ENCODE measurements at places on chromosomes 2 and 18.

GRCh38 chr2:109226128-109226527 lies 97.1 kb downstream of the SH3RF3 start:
- DNase-seq, result no peak

DNA sequence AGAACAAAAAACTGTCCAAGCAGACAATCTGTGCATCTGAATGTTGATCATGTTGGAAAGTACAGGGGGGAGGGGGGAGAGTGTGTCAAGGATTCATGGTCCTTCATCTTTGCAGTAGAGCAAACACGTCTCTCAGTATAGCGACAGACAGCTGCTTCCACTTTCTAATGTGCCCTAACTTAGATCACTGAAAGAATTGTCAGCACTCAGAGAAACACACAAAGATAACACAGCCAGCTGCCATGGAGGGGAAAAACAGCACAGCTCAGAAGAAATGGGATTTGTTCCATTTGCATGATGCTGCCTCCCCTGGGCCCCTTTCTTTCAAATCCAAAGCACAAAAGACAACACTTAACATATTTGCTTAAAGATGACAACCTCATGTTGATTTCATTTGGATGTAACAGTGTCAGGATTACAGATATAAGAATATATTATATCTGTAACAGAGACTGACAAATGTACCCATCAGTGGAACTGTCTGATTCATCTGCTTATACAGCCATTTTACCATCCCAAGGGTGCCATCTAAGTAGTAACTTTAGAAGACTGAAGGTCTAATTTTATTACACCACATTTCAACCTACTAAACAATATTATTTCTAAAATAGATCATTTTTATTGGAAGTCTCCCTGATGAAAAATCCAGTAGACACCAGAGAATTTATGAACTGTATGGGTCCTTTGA lies 17.7 kb downstream of the FIGN start:
- no peak for DNase-seq

DNA sequence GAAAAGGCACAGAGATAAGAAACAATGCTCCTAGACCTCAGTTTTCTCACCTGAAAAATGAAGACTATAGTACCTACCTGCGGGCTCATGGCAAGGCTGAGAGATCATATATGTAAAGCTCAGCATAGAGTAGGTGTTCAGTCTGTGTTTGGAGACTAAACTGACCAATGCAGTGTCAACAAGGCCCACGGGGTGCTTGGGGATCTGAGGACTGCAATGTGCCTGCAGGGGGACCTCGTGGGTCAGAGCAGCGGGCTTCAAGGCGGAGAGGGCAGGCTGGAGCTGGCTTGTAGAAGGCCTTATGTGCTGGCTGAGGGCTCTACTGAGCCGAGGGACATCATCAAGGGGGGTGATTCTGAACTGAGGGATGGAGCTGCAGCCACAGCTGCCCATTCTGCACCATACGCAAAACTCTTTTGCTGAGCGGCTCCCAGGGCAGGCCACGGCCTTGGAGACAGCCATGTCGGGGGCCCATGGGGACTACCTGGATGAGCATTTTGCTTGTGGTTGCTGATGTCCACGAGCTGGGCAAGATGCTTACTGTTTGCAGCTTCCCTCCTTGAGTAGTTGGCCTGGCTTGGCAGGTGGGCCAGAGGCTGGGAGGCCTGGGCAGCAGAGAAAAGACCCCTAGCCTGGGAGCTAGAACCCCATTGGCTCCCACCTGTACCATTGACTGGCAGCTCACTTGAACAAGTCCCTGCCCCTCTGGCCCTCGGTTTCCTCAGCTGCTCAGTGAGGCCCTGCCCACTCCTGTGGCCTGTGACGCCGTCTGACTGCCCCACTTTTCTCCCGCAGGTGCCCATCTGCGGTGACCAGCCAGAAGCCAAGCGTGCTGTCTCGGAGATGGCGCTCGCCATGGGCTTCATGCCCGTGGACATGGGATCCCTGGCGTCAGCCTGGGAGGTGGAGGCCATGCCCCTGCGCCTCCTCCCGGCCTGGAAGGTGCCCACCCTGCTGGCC lies 23.5 kb downstream of the STEAP3 start:
- no peak for DNase-seq

DNA sequence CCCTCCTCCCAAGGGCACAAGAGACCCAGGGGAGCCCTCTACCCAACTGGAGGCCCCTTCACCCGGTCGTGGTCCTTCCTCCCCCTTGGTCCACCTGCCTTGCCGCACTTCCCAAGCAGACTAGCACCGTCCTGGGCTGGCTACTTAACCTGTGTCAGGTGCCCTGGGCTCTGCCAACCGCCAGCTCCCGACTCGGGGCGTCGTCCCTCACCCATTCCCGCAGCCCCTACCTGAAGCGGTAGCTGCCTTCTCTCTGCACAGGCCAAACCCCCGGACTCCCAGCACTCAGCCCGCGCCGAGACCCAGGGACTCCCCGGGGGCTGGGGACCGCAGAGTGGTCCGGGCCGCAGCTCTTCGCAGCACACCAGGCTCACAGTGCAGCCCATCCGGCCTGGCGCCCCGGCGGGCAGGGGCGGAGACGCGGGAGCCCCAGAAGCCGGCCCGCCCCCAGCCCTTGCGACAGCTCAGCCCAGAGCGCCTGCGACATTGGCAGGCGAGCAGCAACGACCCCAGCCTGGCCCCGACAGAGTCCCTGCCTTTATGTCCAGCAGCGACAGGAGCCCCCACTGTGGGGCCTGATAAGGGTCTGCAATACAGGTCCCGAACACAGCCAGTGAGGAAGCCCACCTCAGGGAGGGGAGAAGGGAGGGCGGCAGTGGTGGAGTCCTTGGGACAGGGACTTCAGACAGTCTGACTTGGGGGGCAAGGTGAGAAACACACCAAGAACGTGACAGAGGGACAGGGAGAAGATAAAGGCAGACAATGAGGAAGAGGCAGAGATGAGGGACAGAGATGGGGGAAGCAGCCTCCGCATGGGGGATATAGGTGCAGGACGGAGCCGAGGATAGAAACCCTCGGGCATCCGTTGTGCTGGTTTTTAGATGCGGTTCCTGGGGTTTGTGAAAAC lies 31.0 kb upstream of the TNS1 start:
- no peak for DNase-seq

DNA sequence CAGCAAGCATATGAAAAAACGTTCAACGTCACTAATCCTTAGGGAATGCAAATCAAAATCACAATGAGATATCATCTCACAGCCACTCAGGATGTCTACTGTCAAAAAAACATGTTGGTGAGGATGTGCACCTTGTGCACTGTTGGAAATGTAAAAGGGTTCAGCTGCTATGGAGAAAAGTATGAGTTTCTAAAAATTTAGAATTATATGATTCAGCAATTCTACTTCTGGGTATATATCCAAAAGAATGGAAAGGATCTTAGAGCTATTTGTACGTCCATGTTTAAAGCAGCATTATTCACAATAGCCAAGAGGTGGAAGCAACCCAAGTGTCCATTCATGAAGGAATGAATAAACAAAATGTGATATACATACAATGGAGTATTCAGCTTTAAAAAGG lies 50.0 kb downstream of the CFAP210 start:
- DNase-seq, result no peak

DNA sequence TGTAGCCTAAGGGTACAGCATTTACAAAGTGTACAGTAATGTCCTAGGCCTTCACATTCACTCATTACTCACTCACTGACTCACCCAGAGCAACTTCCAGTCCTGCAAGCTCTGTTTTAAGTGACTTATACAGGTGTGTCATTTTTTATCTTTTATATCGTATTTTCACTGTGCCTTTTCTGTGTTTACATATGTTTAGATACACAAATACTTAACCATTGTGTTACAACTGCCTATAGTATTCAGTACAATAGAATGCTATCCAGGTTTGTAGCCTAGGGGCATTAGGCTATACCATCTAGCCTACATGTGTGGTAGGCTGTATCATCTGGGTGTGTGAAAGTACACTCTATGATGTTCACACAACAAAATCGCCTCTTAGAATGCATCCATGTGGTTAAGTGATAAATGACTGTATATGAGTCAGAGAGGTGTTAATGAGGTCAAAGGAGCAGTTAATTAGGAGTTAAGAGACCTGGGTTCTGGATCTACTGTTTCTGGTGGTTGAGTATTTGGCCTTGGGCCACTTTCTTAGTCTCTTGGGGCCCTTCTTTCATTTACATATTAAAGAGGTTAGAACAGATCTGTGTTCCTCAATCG lies 149.1 kb downstream of the GREB1L start:
- no peak for DNase-seq

GRCh38 chr2:109615637-109616144 lies 1.5 kb downstream of the SOWAHC start:
- no peak for DNase-seq

DNA sequence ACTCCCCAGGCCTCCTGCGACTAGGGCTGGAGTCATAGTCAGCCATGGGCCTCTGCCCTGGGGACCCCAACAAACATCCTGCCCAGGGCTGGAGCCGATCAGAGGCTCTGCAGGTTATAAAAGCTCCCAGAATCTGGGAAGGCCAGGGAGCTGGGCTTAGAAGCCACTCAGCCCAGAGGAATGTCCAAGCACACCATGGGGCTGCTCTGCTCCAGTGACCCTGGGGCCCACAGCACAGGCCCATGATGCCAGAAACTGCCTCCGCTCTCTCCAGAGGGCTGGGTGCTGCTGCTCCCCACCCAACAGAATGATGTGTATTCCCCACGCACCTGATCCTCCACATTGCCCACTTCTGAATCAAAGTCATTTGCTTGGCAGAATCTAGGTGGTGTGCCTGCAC lies 88.5 kb downstream of the ARMC9 start:
- no peak for DNase-seq

DNA sequence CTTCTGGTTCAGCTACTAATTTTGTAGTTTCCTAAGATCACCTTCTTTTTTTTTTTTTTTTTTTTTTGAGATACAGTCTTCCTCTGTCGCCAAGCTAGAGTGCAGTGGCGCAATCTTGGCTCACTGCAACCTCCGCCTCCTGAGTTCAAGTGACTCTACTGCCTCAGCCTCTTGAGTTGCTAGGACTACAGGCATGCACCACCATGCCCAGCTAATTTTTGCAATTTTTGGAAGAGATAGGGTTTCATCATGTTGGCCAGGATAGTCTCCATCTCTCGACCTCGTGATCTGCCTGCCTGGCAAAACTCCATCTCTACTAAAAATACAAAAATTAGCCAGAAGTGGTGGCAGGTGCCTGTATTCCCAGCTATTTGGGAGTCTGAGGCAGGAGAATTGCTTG lies 301.5 kb upstream of the TFPI start:
- DNase-seq, result no peak

- DNase-seq, result no peak
Measured at GRCh38 chr18:46419391-46420141, 237.5 kb downstream of the LOXHD1 start.

DNA sequence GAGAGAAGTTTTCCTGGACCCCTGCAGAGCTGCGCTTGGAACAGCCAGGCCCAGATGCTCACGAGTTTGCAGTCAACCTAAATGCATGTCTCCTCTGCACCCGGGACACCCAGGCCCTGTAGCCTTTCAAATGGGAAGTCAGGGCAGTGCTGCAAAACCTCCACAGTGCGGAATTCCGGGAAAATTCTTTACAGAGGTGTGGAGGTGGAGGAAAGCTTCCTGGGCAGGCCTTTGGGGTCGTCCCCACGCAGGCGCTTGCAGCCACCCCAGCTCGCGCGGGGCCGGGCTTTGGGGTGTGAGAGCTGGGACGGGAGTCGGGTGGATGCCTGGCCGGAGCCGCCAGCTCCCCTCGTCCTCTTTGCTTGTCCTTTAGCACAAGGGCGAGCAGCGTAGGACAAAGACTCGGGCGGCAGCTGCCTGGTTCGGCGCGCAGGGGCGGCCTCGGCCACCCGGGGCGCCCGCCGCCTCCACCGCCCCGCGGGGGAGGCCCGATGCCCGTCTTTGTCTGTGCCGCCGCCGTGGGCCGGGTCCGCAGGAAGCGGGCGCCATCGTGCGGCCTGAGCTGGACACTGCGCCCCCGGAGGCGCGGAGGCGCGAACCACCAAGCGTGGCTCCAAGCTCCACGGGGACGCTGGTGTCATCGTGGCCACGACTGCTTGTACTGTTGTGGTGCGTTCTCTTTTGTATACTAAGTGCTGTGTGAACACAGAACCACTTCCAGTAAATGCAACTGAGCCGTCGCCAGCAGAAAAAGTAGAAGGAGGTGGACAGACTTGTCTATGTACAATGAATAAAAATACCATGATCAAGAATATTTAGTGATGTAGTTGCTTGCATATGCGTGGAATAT lies 28.2 kb upstream of the BCL11A start:
- peak; percentile 50 for DNase-seq

GRCh38 chr2:216632346-216632951 lies 771 bp upstream of the IGFBP2 start:
- DNase-seq, result no peak

GRCh38 chr2:1793868-1794445 lies 49.6 kb upstream of the PXDN start:
- DNase-seq, result no peak

- peak; percentile 7 for DNase-seq
Measured at GRCh38 chr2:120770176-120770575, 34.5 kb downstream of the GLI2 start.

DNA sequence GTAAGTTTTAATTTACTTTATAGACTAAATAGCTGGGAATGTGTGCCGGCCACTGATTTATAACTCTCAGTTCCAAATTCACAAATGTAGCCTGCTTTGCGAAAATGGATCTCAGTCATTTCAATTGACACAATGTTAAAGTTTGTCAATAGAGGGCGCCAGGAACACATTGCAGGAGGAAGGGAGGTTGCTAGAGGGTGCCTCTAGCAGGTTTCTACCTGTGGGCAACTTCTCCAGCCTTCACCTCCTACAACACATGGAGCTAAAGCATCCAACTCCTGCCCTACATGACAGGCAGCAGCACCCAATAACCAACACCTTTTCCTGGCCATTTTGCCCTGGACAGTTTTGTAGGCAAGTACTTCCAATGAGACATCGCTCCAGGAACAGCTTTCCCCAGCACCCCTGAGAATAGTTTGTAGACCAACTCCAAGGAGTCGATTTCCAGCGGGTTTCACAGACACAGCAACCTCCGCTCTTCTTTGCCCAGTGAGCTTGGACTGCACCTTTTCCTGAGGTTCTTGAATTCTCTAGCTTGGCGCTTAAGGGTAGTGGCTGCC lies 784.8 kb upstream of the CDH2 start:
- DNase-seq, result no peak

- DNase-seq, result no peak
Measured at GRCh38 chr2:166454006-166454595, 39.9 kb downstream of the SCN7A start.

- DNase-seq, result no peak
Measured at GRCh38 chr2:208255557-208256106, 761 bp upstream of the IDH1 start.

GRCh38 chr18:79942786-79943607 lies 8.5 kb downstream of the SLC66A2 start:
- no peak for DNase-seq
